ENCODE measurements at places on chromosomes 2 and 18.

- no peak for DNase-seq
Measured at GRCh38 chr2:110768591-110768990, 36.2 kb downstream of the ACOXL start.

GRCh38 chr2:71696381-71696780, 243.0 kb downstream of the DYSF start:
- DNase-seq: no peak

DNA sequence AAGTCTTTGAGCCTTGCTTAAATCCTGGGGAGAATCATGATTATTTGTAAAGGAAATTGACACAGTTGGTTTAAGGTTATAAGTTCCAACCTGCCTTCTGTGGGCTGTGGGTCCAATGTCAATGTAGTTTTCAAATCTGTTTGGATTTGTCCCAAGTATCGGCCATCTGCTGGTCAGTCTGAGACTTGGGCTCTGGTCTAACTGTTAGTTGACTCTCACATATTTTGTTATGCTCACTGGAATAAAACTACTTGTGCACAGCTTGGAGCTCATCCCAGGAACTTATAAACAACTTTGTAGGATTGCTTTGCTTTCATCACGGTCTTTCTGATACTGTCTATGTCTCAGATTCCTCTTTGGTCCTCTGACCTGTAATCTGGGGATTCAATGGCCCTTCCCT, 1026.2 kb upstream of the ZEB2 start:
- DNase-seq: no peak

DNA sequence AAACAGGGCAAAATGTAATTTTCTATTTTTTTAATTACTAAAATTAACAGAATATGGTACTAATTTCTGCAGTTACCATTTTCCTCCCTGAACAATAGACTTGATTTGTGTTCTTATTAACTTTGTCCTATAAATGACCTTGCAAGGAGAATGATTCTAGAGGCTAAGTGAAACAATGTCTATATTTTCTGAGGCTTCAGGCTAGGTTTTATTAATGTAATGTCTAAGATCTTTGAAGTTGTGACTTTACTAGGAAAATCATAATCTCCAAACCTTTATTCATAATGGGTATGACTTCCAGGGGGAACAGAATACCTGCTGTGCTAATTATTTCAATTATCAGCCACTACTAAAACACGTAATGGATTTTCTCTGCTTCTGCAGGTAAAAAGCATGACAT, 94.4 kb downstream of the TAF4B start:
- no peak for DNase-seq
